ENCODE measurements at places on chromosomes 3 and 15.
A peak's percentile ranks its signal among the peaks of the same experiment; 100 is the strongest.

- no peak for DNase-seq
Observed at GRCh38 chr3:72947715-72948490, 48.7 kb upstream of the PPP4R2 start.

- no peak for DNase-seq
Observed at GRCh38 chr3:123790254-123791072, 93.7 kb downstream of the MYLK start.

GRCh38 chr3:48504051-48504946, at the start of gene SHISA5:
Gene SHISA5, minus strand, starts transcription at chr3:48504174. Its CDS starts 80 bp downstream, at chr3:48504094.
- peak; percentile 28 for DNase-seq

DNA sequence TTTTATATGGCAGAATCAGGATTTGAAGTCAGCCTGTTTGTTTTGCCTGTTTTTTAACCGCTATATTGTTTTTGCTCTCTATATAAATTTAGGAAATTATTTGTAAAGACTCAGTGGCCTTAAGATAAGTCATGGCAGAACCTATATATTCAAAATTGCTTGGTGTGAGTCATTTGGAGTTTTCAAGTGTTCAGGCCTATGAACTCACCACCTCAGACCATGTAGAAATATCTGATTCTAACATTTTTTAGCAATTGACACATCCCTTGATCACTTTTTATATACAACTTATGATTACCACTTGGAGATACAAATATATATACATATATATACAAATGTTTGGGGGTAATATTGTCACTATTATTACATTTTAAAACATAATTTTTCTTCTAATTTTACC, 95.7 kb downstream of the VGLL3 start:
- no peak for DNase-seq

- DNase-seq, result no peak
Observed at GRCh38 chr3:172124271-172124670, 84.9 kb downstream of the FNDC3B start.

- no peak for DNase-seq
Observed at GRCh38 chr3:186283651-186284348, 78.2 kb downstream of the DGKG start.

DNA sequence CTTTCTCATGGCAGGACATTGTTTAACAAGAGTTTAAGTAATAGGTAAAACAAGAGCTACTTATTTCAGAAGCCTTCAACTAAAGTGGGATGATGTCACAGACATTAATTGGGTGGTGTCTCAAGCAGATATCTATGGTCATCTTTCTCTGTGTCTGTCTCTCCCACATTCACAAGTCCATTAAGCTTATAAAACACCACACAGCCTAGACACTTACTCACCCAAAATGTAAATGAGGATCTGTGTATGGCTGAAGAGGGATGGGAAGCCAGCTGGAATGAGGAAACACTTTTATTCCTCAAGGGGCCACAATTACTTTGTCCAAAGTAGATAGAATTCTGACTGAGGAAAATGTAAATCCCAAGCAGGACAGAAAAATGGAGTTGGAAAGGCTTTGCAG, 183.8 kb downstream of the THRB start:
- no peak for DNase-seq

GRCh38 chr3:23202921-23203707, at the start of gene UBE2E2:
Gene UBE2E2, plus strand, starts transcription at chr3:23203327.
- DNase-seq, result peak; percentile 64

- DNase-seq, result no peak
Observed at GRCh38 chr3:72591522-72592421, 256.5 kb downstream of the SHQ1 start.

DNA sequence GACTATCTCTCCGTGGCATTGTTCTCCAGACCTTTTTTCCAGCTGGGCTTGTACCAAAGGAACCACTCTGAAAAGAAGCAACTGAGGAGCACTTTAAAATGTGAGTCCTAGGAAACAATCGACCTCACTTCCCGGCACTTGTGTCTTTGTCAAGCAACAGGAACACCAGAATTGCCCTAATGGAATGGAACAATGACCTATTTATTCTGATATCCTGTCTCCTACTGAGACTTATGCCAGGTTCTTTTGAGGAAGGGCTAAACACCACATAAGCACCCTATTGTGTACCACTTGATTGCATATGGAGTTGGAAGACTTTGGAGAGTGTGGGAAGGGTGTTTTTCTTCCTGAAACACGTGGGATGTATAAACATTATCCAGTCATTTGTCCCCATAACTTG, 56.8 kb upstream of the TGFBR2 start:
- DNase-seq, result no peak

DNA sequence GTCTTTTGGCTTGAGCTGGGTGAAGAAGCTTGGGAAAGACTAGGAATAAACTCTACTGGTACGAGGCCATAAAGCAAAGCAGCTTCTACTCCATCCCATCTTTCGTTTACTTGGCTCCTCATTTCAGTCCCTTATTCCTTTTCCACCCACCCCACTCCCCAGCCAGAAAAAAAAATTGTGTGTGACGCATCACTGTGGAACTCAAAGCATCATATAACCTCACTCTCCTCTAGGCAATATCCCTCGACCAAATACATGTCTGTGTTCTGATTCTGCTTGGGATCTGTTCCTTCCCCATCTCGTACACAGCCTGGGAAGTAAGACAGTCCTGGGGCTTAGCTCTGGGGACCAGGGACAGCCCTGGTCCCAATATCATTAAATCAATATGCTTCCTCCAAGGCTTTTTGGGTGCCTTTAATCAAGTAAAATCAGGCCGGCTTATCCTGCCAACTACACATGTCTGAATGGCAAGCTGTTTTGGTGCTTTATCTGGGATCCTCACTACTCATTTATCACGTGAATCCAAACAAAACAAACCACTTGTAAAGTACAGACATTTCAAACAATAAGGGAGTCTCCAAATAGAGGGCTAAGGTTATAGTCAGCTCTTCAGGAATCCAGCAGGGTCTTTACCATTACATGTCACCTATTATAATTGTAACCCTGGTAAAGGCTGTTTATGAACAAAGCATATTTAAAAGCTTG, 74.9 kb upstream of the ZBED2 start:
- DNase-seq, result no peak

DNA sequence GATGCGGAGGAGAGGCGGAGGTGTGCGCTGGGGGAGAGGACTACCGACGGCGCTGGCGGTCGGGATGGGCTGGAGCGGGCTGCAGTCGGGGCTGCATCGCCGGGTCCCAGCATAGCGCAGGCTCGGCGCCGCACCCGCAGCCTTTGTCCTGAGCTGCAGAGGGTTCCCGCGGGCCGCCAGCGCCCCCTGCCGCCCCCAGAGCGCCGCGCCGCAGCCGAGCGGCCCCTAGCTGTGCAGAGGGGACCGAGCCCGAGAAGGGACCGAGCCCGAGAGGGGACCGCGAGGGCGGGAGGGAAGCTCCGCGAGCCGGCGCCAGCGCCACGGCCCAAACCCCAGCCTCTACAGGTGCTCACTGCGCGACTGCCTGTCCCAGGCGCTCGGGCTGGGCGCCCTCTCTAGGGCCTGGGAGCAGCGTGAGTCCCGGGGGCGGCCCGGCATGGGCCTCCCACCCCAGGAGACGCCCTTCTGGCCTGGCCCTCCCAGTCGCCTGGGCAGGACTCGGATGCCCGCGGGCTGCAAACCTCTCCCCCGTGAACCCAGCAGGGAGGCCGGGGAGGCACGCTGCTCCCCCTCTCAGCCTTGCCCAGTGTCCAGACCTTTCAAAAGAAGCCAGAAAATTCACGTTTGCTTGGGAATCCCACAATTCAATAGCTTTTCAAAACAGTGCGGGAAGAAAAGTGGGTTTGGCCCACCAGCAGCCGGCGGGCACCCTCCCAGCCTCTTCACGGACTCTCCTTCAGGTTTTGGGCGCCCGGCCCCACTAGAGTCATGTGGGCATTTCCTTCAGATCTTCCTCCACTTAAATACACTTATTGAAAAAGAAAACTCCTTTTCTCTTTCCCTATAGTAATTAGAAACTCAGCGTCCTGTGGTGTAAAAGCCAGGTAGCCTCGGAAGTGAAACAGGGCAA, 134.7 kb downstream of the TPRA1 start:
- peak; percentile 48 for DNase-seq

- no peak for DNase-seq
Observed at GRCh38 chr15:93941697-93942096, 289.7 kb upstream of the MCTP2 start.

DNA sequence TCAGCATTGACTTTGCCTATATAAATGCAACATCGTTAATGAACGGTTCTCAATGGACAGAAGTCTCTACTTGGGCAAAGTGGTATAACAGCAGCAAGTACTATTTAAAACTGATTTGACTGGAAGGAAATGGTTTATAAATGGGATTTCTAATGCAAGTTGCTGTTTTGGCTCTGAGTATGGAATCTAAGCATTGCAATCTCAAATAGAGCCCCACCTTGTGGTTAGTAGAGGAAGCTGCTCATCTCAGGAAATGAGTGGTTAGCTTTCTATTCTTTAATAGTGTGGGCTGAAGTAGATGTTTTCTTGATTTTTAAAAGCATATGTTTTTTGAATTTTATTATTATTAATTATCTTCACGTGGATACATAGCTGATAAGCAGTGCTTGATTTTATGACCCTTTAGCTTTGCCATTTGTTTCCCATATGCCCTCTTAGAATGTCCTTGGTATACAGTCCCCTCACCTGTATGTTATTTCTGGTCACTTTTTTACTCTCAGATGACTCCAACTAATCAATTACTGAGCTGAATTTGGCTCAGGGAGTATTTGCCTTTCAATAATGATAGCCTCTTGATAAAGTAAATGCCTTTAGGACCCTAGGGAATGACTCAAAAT, 67.1 kb downstream of the OXSM start:
- DNase-seq, result no peak

DNA sequence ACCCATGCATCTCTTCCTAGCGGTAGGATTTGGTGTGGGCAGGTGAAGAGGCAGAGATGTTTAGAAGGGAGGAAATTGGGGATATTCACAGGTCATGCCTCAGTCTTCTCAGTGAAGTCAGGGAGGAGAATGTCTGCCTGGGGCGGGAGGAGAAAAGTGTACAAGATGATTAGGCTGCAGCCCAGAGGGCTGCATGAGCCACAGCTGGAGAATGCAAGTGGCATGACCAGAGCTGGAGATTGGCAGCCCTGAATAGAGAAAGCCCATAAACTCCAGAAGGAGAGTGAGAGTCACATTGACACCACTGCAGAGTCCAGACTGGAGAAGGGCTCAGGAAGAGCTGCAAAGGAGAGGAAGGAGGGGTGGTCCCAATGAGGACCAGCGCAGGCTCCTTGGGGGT, 22.6 kb downstream of the PDHB start:
- no peak for DNase-seq

- DNase-seq, result no peak
Observed at GRCh38 chr15:31488437-31489204, 162.0 kb downstream of the KLF13 start.

GRCh38 chr15:64148581-64148980, 3.0 kb upstream of the SNX22 start:
- no peak for DNase-seq

DNA sequence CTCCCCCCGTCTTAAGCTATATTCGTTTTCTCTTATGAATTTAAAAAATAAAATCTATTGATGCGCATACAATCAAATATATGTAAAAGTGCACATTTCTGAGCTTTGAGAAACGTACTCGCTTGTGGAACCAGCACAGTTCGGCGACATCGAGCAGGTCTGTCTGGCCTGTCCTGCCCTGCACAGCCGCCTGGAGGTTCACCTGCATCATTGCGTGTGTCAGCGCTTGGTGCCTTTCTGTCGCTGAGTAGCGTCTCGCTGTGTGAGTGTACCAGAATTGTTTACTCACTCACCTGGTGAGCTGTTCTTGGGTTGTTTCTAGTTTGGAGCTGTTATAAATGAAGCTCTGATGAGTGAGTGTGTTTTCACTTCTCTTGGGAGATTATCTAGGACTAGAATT, 104.0 kb downstream of the VGLL4 start:
- DNase-seq, result no peak

GRCh38 chr3:186971578-186971977, 41.3 kb downstream of the ST6GAL1 start:
- no peak for DNase-seq

DNA sequence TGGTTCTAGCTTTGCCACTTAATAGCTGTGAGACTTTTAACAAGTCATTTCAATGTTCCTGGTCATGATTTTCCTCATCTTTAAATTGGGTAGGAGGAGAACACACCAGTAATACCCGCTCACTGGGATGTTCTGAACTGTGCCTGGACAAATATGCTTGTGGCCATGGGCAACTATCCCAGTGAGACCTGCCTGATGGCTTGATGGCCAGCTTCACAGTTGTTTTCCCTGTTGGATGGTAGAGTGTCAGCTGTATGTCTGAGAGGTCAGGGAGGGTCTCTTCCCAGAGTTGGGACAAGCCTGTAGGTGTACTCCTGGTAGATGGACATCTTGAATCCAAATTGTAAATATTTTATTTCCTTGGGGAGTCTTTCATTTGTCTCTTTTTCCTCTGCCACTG, 92.5 kb upstream of the PFN2 start:
- no peak for DNase-seq

- no peak for DNase-seq
Observed at GRCh38 chr3:99931059-99931458, 113.4 kb downstream of the CMSS1 start.

- DNase-seq, result no peak
Observed at GRCh38 chr3:130738241-130738640, 8.4 kb downstream of the PIK3R4 start.

GRCh38 chr15:23787346-23788105, 100.4 kb upstream of the NDN start:
- DNase-seq, result no peak

GRCh38 chr3:60125686-60126085, 1075.9 kb upstream of the CFAP20DC start:
- DNase-seq, result no peak

DNA sequence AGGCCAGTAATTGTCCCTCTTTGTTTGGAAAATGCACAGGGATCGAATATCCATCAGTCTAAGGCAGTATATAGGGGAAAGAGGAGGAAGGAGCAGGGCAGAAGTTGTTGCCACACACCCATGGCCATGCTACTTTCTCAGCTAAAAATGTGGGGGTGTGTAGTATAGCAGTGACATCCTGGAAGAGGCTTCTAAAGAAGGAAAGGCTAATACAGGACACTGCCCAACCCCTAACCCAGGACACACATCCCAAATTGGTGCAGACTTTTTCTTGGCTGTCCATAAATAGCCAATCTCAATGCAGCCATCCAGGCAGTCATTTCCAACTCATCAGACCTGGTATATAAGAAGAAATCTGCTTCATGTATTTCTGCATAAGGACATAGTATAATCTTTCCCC, 33.1 kb upstream of the LRRN1 start:
- DNase-seq, result no peak

Data from nucleus accumbens (tissue), 56 donors.